Fibroblast of pulmonary artery (primary cell): ENCODE measurements at places on chromosomes 2 and 18.

- DNase-seq: peak; percentile 68
These were observed 20.9 kb upstream of the TFPI start for GRCh38 chr2:187574969-187575750.

- DNase-seq: no peak
These were observed 34.6 kb downstream of the RTP5 start for GRCh38 chr2:241904011-241904718.

- no peak for DNase-seq
These were observed 45.2 kb downstream of the SH3RF3 start for GRCh38 chr2:109174214-109174613.

DNA sequence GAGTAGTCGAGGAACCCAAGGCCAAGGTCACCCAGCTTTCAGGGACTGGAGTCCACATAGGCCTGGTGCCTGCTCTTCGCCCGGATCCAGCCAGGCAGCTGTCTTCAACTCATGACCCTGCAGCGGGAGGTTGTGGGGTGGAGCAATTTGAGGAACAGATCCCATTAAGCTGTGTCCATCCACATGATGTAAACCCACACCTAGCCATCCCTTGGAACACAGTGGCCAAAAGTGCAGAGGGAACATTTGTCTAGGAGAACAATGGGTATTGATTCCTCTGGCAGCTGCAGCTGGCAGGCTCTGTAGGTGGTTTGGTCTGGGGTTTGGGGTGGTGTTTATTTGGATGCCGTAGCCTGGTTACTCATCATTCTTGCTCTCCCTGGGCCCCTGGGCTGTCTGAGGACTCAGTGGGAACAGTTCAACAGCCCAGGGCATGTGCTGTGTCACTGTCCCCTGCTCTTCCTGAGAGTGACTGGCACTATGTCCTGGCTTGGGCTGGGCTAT, 99.4 kb downstream of the TFCP2L1 start:
- DNase-seq: peak; percentile 18

- peak; percentile 41 for DNase-seq
These were observed 218.4 kb downstream of the MREG start for GRCh38 chr2:215794829-215795546.

- no peak for DNase-seq
These were observed 10.4 kb upstream of the DNAH7 start for GRCh38 chr2:196079052-196079451.

- DNase-seq: no peak
These were observed 44.7 kb downstream of the MC4R start for GRCh38 chr18:60327880-60328279.

GRCh38 chr2:74849228-74849892, 15.4 kb downstream of the HK2 start:
- peak; percentile 75 for DNase-seq

GRCh38 chr2:133431289-133431688, 137.0 kb downstream of the NCKAP5 start:
- no peak for DNase-seq

- DNase-seq: no peak
These were observed 397.2 kb upstream of the FANCL start for GRCh38 chr2:58638256-58638805.

GRCh38 chr2:57890464-57890863, 156.1 kb upstream of the VRK2 start:
- peak; percentile 10 for DNase-seq

GRCh38 chr2:28975671-28976070, 5.4 kb upstream of the TOGARAM2 start:
- DNase-seq: peak; percentile 32

- DNase-seq: no peak
These were observed 2.1 kb downstream of the C2orf49 start for GRCh38 chr2:105339414-105339813.

GRCh38 chr18:28175150-28175929, 1.6 kb downstream of the CDH2 start:
- peak; percentile 65 for DNase-seq

- no peak for DNase-seq
These were observed 56.1 kb upstream of the SMAD7 start for GRCh38 chr18:49006641-49007454.

DNA sequence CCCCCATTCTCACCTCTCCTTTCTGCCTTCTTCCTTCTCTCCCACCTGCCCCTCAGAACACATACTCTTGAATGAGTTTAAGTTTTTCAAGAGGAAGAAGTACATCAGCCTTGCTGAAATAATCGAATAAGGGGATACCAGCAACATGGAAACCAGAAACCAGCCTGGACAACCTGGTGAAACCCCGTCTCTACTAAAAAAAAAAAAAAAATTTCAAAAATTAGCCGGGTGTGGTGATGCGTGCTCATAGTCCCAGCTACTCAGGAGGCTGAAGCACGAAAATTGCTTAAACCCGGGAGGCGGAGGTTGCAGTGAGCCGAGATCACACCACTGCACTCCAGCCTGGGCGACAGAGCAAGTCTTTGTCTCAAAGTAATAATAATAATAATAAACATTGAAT, 75.0 kb upstream of the SLC1A4 start:
- DNase-seq: no peak

DNA sequence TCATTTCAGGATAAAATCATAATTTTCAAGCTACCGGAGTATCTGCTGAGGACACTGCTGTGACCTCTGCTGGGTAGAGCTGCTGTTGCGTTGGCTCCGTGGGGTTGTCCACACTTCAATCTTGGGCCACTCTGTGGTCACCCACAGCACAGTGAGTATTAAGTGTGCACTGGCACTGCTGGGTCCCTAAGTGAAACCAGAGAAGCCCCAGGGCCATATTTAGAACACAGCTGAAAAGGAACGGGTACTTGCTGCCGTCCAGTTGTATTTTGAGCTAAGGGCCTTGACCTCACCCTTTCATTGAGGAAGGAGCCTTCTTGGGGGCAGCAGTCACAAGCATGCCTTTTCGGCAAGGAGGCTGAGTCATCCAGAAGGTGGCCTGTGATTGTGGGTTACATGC, 10.1 kb downstream of the SLC9A4 start:
- DNase-seq: no peak

GRCh38 chr18:64436111-64436510, 287.2 kb upstream of the LINC00305 start:
- no peak for DNase-seq

DNA sequence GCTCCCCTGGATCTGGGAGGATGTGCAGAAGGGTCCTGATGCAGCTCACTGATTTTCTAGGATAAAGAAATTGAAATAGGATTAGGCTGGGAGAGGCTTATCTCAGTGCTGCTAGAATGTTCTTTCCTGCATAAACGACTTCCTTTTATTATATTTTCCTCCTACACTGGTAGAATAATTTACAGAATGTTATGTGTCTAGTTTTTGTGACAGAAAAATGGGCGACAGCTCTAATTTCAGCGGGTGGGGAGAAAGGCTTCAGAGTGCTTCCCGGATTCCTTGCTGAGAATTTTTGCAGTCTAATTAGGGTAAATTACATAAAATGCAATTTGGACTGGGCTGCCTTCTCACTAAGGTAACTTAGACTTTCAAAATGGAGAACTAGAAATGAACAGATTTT, 66.2 kb downstream of the SKA1 start:
- no peak for DNase-seq

- DNase-seq: peak; percentile 93
These were observed 136.6 kb upstream of the ZC3H15 start for GRCh38 chr2:186349508-186349907.

DNA sequence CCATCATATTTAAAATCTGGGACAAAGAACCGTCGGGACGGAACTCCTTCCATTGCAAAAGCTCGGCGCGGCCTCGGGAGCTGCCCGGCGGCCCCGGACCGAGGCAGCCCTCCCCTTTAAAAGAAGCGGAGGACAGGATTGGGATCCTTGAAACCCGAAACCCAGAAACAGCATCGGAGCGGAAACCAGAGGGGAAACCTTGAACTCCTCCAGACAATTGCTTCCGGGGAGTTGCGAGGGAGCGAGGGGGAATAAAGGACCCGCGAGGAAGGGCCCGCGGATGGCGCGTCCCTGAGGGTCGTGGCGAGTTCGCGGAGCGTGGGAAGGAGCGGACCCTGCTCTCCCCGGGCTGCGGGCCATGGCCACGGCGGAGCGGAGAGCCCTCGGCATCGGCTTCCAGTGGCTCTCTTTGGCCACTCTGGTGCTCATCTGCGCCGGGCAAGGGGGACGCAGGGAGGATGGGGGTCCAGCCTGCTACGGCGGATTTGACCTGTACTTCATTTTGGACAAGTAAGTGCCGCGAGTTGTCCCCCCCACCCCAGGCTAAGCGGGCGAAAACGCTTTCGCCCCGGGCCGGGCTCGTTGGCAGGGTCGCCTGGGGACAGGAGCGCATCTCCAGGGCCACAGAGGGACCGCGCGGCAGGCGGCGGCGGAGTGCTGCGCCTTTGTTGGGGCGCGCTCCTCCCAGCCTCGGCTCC, at the start of gene ANTXR1:
TSS of gene ANTXR1 (plus strand) at position 38 of the 698 bp plus-strand sequence. CDS start at position 359, 321 bp downstream.
- peak; percentile 85 for DNase-seq

DNA sequence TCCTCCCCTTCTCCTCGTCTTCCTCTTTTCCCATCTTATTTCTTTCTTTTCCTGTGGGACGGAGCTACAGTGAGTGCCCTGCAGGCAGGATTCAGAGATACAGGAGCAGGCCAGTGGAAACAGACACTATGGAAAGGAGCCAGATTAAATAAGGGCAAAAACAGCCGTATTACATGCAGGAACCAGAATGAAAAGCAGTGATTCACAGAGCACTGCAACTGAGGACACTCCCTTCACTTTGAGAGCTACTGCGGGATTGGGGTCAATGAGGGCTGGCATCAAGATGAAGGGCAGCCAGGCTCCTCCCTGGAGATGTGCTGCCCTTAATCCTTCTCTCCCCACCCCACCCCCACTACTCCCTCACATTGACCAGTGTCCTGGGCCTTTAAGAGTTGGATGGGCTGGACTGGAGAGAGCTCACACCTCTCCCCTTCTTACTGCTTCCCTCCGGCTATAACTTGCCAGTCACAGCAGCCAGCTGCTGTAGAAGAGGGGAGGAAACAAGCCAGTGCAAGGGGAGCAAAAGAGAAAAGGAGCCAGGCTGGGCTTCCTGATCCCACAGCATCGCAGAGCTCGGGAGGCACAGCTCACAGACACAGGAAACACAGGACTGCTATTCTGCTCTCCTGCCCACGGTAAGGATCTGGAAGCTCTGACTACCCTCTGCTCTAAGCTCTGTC, at the start of gene PLCD4:
TSS of gene PLCD4 (plus strand) at position 464 of the 680 bp plus-strand sequence. CDS start 7,841 bp downstream, outside the sequence.
- peak; percentile 69 for DNase-seq

GRCh38 chr2:150212722-150213171, 274.7 kb downstream of the RND3 start:
- DNase-seq: no peak

DNA sequence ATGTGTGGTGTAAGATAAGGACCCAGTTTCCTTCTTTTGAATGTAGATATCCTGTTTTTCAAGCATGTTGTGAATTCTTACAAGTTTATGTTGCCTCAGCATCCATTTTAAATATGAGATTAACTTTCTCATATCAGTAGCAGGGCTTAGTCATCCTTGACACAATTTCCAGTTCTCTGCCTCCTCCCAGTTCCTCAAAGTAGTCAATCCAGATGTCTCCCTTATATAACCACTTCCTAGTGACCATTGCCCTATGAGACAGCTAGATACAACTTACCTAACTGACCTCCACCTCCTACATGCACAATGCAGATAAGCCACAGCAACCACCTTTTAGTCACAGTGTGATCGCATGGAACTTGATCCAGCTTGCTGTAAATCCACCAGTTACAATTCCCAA, 269.2 kb upstream of the ZNF521 start:
- DNase-seq: no peak

DNA sequence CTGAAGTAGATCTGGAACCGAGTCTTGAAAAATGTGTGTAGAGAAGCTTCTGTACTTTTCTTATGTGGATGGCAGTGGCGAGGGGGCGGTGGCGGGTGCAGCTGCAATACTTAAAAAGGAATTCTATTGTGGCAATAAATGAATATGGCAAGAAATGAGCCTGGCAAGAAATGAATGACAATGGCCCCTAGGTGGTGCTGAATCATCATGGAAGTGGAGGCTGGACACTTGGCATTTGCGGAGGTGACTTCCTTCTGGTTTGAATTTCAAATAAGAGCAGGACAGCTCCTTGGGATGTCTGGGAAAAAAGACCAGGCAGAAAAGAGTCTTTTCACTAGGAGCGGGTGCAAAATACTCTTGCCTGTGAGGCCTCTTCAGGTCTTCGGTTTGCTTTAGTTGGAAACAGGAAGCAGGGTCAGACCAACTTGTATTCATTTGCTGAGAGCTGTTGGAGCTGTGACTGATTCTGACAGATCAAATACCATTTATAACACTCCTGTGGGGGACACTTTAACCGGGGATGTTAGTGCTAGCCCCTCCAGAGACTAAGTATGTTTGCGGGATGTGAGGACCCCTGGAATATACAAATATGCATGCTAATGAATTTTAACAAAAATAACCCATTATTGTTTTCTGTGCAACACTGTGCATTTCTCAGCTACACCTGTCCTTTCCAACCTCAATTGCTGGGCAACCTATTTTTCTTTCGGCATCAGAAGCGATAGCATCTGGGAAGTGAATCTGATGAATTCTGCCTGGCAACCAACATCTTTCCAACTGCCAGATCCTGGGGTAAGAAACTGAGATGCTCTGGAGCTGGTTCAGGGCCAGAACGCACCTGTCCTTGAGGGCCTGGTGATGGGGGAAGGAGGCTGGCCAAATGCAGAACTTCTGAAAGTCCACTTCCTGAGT, 35.4 kb downstream of the FASTKD2 start:
- DNase-seq: peak; percentile 84

DNA sequence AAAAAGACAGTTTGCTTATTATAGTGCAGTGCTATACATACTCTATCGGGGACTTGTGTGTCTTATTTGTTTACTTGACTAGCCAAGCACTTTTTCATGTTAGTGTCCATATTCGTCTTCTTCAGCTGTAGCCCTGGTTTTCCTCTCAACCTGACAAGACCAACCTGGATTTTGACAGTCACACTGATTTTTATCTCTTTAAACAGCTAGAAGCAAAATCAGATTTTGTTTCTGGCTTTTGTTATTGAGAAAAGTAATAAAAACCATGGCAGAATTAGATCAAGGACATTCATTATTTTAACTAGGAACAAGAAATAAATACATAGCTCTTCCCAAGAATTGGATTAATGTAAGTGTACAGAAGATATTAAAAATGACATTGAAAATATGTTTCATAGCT, 56.8 kb downstream of the SPATS2L start:
- DNase-seq: no peak

GRCh38 chr2:113784823-113785744, 28.6 kb upstream of the SLC35F5 start:
- no peak for DNase-seq
